Dermis lymphatic vessel endothelial cell (primary cell): ENCODE measurements at places on chromosomes 4 and X. TPM values are rescaled to one million over a fixed set of nuclear protein-coding genes. Genes with fewer than 3 reads are reported as not detected.

Gene MAGEA4
- not detected in 2 replicates for total RNA-seq

Gene HMGB3
- total RNA-seq, result 26.1 and 37.0 TPM in 2 replicates

Gene VSIG4
- total RNA-seq, result not detected in 2 replicates

Gene CYBB
- not detected in 2 replicates for total RNA-seq

Gene LDB2
- total RNA-seq, result 642 and 722 TPM in 2 replicates

Gene TLL1
- 33.6 and 39.5 TPM in 2 replicates for total RNA-seq

Gene ETDB
- not detected in 2 replicates for total RNA-seq

Gene AMTN
- total RNA-seq, result not detected in 2 replicates

Gene EOLA1
- total RNA-seq, result 11.4 and 12.5 TPM in 2 replicates

Gene CCNB3
- 0.43 and 0.69 TPM in 2 replicates for total RNA-seq

Gene NXF3
- total RNA-seq, result not detected in 2 replicates

Gene F11
- not detected in 2 replicates for total RNA-seq

Gene CYSLTR1
- total RNA-seq, result not detected in 2 replicates

Gene SLC49A3
- 6.8 and 7.9 TPM in 2 replicates for total RNA-seq

Gene TMSB15A
- total RNA-seq, result 0.33 and 0.86 TPM in 2 replicates

Gene GPC3
- total RNA-seq, result not detected in 2 replicates

Gene PHKA1
- 6.3 and 10.3 TPM in 2 replicates for total RNA-seq

Gene FDCSP
- not detected in 2 replicates for total RNA-seq

Gene ABCD1
- 6.0 and 7.7 TPM in 2 replicates for total RNA-seq
